ENCODE measurements at places on chromosomes 16 and 17. TPM values are rescaled to one million over a fixed set of nuclear protein-coding genes. Genes with fewer than 3 reads are reported as not detected.

DNA sequence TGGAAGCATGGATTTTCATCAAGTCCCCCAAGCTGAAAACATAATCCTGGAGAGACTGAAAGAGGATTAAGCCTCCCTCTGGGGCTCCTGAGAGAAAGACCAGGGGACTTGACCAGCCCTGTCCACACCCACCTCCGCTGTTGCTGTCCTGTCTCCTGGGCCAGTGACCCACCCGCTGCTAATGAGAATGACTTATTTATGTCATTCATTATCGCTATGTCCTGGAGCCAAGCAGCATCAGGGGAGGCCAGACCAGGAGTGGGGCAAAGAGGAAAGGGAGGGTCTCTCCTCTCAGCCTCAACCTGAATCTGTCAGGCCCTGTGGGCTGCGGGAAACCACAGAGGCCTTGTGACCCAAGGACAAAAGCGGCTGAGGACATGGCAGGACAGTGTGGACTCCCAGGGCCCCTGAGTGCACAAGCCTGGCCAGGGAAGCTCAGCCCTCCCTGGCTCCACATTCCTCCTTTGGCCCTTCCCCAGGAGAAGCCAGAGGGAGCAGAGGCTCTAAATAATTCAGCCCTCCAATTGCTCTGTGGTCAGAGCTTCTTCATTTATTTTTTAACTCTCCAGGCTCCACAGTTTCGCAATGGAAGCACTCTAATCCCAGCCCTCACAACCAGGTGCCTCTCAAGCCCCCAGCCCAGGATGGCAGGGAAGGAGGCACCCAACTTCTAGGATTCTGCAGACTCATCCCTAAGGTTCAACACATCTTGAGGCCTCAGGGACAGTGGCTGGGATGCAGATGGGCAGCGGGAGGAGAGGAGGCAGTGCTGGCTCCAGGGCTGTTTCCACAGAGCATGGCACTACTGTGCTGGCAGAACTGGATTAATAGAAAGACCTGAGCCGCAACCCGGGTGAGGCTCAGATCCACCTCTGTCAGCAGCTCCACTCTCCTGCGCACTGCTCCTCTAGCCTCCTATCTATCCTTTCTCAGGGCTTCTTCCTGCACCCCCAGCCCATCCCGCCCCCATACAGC lies 19.1 kb downstream of the CUEDC1 start:
- no peak for DNase-seq

Gene PGAP3
- polyA plus RNA-seq = 7.3 TPM

DNA sequence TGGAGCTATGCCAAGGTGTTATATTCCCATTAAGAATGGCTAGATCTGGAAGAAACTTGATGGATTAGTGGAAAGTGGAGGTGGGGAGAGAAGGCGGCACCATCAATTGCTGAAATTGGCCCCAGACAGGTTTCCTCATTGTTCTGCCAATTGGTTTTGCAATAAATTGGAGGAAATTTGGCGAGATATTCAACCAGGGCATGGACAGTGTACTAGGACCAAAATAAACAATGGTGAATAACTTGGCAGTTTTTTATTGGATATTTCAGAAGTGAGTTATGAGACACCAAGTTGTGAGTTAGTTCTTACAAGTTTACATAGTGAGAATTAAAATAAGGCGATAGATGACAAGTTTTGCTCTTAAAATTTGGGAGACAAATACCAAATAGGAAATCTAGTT lies 41.1 kb upstream of the SOX9 start:
- no peak for DNase-seq

DNA sequence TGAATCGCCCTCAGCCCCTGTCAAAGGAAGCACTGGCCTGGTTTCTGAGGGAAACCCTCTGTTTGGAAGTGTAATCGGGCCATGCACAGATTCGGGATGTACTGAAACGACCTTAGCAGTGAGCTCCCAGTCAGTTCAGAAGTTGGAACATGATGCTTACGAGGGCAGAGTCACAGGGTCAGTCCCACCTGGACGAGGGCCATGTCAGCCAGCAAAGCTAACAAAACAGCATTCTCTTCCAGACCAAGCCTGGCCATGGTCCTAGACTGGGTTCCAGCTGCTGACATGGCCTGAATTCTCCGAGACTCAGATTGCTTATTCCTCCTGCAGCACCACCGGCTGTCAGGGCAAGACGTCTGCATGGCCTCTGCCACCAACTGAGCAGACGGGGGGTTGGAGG lies 192.2 kb upstream of the WSCD1 start:
- no peak for DNase-seq

GRCh38 chr17:699345-699744 lies 15.3 kb downstream of the VPS53 start:
- DNase-seq = no peak

DNA sequence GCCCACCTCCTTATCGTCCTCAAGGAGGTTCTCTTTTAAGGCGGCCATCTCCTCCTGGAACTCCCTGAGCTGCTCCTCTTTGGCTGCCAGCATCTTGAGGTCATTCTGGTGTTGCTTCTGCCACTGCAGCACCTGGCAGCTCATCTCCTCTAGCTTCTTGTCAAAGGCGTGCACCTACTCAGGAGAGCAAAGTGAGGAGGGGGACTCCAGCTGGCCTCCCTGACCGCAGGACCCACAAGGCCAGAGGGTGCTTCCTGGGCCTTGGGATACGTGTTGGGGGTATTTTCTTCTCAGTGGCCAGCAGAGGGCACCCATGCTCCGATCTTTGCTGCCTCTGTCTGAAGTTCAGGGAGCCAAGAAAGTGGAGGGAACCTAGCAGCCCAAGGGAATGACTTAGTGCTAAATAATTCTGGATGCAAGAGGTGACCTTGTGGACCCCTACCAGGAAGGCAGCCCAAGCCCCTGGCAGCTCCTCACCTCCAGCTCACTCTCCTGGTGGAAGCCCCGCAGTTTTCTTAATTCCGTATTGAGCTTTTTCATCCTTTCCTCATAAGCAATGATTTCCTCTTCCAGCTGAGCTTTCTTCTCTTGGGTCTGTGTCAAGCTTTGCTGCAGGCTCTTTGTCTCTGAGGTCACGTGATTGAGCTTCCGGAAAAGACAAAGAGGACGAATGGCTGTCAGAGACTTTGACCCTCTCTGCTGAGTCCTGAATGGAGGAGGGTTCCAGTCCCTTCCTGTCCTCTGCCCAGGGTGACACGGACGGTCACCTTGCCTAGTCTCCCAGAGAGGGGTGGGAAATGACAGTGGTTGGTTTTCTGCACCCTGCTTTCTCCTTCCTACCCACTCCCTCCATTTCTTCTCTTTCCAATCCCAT lies 31.4 kb downstream of the DHX38 start:
- DNase-seq = peak; percentile 74

DNA sequence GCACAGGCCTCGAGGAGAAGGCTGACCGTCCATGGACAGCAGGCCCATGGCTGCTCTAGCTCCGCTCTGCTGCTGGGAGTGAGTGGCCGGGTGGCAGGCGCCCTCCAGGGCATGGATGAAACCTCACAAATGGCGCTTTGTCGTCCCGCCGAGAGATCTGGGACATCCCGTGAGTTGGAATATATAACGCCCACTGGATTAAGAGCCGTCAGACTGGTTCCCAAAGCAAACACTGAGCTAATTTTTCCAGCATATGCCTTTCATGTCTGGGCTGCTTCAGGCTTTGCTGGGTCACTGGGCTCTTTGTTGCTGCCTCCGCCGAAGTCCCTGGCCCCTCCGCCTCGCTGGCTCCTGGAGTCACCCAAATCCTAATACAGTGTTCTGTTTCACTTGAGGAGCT lies 266.3 kb downstream of the FOXL1 start:
- DNase-seq = no peak

- no peak for DNase-seq
Observed at GRCh38 chr16:20612551-20613480, 36.6 kb upstream of the ACSM2B start.

Gene CHST6
- 0.38 TPM for polyA plus RNA-seq

Gene SLC16A5
- 27.6 TPM for polyA plus RNA-seq

- DNase-seq = no peak
Observed at GRCh38 chr16:57150682-57151330, 35.0 kb downstream of the PSME3IP1 start.

Gene C17orf113
- 0.80 TPM for polyA plus RNA-seq

DNA sequence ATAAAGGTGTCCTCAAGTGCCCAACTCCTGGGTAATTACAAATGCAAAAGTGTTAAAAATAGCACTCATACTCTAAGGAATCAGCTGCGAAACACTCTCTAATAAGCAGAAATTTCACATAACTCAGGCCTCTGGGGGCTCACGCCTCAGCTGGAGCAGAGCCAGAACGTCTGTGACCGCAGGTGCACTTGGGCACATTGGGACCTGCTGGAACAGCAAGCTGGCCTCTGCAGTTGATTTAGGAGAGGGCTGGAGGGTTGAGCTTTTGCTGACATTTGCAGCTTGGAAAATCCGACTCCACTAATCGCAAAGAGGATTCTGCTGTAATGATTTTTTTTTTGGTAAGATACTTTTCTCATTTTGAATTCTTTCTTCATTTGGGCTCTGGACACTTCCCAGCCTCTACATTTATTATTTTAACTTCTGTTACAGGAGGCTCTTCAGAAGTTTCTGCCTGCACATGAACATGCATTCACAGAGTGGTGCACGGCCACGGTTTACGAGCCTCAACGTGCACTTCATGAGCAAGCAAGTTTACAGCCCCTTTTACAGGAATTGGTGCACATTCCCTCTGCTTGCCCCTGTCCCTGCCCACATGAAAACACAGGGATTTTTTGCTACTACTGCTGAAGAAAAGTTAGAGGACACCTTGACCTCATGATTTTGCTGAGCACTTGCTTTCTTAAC lies 4.1 kb upstream of the SNTB2 start:
- no peak for DNase-seq

Gene SKAP1
- polyA plus RNA-seq = 0.08 TPM

- peak; percentile 68 for DNase-seq
Observed at GRCh38 chr16:19389246-19389645, 28.4 kb upstream of the TMC5 start.

Gene CD300H
- polyA plus RNA-seq = 0.50 TPM

GRCh38 chr17:250487-251300 lies 69.2 kb upstream of the DOC2B start:
- no peak for DNase-seq

Gene SLC25A10
- polyA plus RNA-seq = 43.4 TPM

Gene PLA2G15
- polyA plus RNA-seq = 8.7 TPM

DNA sequence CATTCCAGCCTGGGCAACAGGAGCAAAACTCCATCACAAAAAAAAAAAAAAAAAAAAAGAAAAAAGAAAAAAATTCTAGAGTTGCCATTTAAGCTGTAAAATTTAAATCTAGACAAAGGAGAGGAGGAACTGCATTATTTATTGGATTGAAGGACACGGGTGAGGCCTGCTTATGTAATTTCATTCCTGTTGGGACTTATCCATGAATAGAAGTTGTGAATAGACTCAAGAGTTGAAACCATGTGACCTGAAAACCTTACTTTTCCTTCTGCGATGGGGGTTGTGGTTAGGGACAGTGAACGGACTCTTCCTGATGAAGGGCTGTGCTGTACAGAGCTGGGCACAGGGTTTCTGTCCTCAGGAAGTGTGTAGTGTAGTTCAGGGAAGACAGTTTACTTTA lies 22.5 kb downstream of the BANP start:
- no peak for DNase-seq

DNA sequence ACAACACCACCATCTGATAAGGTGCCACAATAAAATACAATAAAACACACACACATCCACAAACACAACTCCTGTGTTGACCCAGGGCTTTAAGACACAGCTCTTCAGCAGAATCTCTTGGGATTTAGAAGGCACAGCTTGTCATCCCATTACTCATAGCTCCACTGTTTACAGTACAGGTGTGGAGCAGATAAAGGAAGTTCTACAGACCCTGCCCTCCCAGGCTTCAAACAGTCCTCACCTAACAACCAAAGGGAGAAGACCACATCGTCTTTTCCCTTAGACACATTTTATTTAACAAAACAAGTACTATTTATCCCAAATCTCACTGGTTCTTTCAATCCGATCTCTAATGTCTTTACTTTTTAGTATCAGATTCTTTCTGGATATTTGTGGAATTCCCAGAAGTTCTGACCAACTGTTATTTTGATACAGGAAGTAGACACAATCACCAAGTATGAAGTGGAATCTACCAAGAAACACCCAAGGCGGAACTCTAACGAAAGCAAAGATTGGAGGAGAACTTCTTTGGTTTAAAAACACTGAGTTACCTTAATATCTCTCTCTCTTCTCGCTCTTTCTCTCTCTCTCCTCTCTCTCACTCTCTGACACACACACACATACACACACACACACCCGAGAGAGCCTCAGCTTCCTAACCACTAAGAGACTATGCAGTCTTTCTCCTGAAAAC lies 46.1 kb downstream of the CYTH1 start:
- DNase-seq = peak; percentile 49

- no peak for DNase-seq
Observed at GRCh38 chr17:27233776-27234175, 60.1 kb upstream of the WSB1 start.

DNA sequence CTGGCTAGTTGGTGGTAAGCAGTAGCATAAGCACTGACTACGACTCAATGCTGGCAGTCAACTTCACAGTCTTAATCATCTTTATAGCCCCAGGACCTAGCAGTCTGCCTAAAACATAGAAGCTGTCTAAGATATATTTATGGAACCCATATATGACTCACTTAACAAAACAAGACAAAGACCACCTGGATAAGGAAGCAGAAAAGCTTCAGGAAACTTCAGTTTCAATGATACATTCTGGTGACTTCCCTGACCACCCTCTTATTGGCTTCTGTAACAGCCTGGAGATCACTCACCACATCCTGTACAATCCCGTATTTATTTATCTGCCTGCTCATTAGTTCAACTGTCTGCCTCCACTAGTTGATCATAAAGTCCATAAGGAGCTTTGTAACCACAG lies 95.5 kb downstream of the PMP22 start:
- no peak for DNase-seq

Gene VTN
- polyA plus RNA-seq = 31.1 TPM

- no peak for DNase-seq
Observed at GRCh38 chr17:72494566-72494965, 373.7 kb downstream of the SOX9 start.

Gene ZG16
- not detected for polyA plus RNA-seq

GRCh38 chr17:51640108-51640622 lies 379.8 kb downstream of the UTP18 start:
- DNase-seq = peak; percentile 85

DNA sequence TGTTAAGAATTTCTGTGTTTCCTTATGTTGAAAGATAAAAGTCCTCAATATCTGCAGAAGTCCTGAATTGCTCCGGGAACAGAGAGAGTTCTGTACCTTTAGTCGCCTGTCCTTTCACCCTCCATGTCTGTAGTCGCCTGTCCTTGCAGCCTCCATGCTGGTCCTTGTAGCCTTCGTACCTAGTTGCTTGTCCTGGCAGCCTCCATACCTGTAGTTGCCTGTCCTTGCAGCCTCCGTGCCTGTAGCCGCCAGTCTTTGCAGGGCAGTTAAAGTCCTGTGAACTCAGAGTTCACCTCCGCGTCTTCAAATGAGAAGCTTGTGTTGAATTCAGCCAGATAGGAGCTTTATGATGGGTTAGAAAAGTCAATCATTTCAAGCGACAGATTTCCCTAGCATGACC lies 19.5 kb upstream of the ITGAX start:
- no peak for DNase-seq

All from A549 (cell line).